LHCN-M2 (cell line): ENCODE measurements at places on chromosomes 13 and 19. TPM values are rescaled to one million over a fixed set of nuclear protein-coding genes. Genes with fewer than 3 reads are reported as not detected.

Gene ETFB
- 93.4 and 100 TPM in 2 replicates for total RNA-seq

Gene TYROBP
- not detected in 2 replicates for total RNA-seq

GRCh38 chr19:18457483-18458331 is 19.8 kb upstream of the ISYNA1 start:
- DNase-seq = no peak

DNA sequence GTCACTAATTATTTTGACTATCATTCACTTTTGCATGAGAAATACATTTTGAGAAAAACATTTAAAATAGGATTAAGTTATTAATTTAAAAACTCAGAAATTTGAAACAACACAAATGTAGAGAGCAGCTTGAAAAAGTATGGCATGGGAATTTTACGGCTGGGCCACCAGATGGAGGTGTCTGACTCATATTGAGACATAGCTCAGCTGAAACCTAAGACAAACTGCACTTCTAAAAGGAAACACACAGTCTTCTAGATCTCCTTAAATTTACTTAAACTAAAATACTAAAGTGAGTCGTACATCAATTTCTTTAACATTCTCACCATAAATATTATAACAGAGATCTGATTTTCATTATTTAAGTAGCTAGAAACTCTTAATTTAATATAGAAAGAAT is 41.9 kb upstream of the POSTN start:
- DNase-seq = peak; percentile 61

DNA sequence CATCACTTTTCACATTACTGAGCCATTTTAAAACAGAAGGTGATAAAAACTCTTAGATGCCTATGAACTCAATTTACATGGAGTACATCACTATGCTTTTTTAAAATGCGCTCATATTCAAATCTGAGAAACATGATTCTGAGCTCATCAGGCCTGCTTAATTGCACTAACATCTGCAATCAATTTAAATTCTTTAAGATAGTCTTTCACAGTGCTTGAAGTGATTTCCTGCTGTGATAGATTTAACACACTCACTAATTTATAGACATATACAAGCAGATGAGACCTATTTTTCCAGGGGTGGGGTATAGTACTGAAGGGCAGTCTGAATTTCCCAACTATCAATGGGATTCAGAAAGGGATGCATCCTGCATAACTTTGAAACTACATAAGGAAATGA is 82.9 kb downstream of the DIAPH3 start:
- DNase-seq = no peak
